Stimulated activated CD4-positive, alpha-beta T cell treated with anti-CD3 and anti-CD28 coated beads, Interleukin-1b, Interleukin-23, amount 100 ng/mL, for 24 hours (primary cell): ENCODE measurements at places on chromosomes 3 and 15.

DNA sequence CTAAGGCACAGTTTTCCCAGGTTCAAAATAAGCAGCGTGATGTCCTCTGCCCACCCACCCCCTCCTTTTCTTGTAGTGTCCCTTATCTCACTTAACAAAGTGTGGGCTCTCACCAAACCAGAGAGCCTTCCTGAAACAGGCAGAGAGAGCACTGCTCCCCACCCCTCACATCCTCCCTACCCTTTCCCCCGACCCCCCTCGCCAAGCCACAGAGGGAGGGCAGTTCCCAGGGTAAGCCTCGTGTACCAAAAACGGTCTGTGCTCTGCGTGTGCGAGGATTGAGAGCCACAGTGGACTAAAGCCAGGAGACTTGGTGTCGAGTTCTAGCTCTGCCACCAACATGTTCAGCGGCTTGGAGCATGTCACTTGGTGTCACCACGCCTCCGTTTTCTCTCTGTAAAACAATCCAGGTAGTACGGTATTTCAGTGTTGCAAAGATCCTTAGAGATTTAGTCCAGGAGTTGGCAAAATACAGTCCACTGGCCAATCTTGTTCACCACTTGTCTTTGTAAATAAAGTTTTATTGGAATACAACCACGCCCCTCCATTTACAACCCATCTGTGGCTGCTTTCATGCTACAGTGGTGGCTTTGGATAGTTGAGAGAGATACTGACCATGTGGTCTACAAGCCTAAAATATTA, 249.9 kb downstream of the OPA1 start:
- DNase-seq, result no peak

DNA sequence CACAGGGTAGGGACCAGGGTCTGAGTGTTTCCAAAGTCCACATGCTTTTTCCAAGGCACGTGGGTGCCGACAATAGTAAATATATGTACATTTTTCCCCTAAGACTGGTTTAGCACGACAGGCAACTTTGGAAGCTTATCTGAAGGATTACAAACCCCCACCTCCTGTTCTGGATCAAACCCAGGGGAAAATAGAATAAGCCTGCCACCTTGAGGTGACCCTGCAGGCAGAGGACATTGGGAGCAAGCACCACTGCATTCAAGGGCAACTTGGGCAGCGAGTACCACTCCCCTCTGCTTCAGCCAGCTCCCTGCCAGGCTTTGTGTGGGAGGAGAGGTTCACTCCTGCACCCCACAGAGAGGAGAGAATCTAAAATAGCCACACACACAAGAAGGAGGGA, 44.8 kb downstream of the KBTBD12 start:
- DNase-seq, result no peak

DNA sequence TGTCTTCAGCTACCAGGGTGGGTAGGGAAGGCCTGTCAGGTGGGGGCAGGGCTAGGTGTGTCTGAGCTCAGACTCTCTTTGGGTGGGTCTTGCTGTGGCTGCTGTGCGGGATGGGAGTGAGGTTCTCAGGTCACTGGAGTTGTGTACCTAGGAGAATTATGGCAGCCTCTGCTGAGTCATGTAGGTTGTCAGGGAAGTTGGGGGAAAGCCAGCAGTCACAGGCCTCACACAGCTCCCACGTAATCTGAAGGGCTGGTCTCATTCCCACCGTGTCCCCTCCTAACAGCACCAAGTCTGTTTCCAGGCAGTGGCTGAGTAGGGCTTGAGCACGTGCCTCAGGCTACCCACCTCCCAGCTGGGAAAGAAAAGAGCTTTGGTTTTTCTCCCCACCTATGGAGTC, 67.0 kb downstream of the CHCHD4 start:
- no peak for DNase-seq

- DNase-seq, result no peak
Measured at GRCh38 chr3:191336833-191337232, 6.5 kb upstream of the UTS2B start.

DNA sequence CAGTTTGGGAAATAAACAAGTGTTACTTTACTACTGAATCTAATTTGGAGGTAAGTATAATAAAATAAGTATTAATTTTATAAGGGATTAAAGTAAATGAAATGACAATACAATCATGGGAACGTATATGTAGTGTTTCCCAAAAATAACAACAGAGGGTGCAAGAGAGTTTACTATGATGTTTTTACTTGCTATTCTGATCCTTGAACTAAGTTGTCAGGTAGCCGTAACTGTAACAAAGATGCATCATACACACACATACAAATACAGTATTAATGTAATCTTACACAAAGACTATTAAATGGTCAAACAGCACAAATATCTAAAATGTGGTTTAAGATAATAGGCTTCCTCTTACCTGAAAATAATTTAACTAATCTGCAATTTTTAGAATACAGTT, 311.4 kb downstream of the TBC1D5 start:
- no peak for DNase-seq

DNA sequence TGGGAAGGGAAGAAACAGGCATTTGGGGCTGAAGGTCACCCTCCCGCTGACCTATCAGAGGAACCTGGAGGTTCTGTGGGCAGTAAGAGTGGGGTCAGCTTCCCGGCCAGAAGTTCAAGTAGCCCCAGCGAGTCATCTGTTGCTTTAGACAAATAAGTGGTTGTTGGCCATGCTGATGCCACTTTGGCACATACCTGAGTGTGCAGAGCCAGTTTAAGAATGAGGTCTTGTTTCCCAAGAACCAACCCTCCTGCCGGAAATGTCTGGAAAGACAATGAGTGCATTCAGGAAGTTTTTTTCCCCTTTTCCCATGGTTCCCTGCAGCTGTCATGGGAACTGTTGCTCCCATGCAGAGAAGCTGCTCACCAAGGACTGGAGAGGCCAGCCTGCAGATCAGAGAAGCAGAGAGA, 166.7 kb downstream of the ZNF621 start:
- no peak for DNase-seq

DNA sequence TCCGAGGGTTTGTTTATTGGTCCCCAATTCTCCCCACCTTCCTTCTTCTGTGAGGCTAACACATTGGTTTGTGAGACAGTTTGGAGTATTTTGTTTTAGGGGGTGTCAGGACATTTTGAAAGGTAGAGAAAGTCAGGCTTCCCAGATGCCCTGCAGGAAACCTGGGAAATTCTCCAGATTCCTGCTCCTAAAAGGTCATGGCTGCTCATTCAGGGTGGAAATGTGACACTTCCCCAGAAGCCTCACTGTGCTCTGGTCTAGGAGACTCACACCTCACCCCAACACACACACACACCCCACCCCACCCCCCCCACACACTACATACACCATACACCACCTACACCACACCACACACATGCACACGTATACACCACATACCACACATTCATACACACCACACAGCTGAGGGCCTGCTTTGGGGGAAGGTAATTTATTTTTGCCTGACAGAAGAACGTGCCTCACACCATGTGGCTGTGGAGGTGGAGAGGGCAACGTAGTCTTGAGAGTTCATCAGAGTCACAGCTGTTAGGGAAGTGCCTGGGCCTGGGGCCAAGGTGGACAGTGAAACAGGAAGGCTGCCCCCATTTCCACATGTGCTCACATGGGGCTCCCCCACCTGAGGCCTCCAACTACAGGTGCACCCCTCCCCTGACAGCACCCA, 40.4 kb upstream of the LIMD1 start:
- DNase-seq, result no peak

DNA sequence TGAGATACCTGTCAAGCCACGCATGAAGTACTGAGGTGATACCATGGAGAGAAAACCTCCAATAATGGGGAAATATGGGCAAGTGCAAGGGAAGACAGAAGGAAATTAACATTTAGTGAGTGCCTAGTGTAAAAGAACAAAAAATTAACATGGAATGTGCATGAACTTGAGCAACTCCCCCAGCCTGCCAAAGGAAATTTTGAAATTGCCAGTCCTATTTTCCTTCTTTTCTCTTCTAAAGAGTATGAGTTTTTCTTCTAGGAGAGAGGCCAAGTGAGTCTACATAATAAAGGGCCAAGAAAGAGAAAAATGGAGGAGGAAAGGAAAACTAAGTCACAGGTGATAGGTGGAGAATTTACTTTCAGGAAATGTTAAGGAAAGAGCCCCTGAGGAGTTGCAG, 602.4 kb upstream of the MDFIC2 start:
- DNase-seq, result no peak

DNA sequence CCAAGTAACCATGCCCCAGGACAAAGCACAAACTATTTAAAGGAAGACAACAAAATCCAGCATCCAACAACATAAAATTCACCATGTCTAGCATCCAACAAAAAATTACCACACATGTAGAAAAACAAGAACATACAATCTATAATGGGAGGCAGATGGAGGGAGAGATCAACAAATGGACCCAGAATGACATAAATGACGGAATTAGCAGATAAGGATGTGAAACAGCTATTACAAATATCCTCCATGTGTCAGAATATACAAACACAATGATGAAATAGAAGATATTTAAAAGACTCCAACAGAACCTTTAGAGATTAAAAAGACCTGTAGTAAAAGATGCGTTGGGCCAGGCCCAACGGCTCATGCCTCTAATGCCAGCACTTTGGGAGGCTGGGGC, 10.8 kb downstream of the LYSMD4 start:
- DNase-seq, result no peak

GRCh38 chr3:171377859-171378258, 82.3 kb downstream of the TNIK start:
- DNase-seq, result no peak

DNA sequence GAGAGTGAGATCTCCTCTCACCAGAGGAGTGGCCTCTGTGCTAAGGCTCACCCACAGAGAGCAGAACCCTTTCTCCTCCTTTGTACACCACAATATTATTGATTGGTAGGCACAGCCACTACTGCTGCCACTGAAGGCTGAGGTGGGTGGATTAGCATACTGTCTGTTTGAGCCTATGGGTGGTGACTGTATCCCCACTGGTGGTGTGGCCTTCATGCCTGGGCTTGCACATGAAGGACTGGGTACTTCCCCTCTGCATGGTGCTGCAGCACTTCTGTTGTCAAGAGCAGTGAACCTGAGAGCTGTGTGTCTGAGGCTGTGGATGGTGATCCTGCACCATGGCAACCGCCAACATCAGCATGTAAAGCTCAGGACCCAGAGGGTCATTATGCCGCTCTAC, 35.7 kb upstream of the NECTIN3 start:
- DNase-seq, result no peak

DNA sequence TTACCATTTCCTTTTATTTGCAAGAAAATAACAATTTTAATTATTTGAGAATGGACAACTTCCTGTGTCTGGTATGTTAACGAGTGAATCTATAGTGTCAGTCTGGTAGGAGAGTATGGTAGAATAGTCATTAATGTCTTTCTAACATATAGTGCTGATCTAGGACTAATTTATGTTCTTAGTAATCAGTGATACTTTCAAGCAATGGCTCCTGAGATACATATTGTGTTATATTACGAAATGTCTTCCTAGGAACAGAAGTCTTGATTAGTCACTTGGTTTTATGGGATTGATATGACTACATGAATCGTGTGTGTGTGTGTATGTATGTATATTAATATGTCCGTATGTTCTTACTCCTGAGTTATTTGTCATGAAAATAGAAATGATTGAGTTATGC, 66.6 kb upstream of the PAQR5 start:
- no peak for DNase-seq

- DNase-seq, result no peak
Measured at GRCh38 chr15:70558406-70559264, 204.7 kb downstream of the UACA start.

GRCh38 chr15:90816401-90817116, 51.8 kb upstream of the FURIN start:
- DNase-seq, result no peak

DNA sequence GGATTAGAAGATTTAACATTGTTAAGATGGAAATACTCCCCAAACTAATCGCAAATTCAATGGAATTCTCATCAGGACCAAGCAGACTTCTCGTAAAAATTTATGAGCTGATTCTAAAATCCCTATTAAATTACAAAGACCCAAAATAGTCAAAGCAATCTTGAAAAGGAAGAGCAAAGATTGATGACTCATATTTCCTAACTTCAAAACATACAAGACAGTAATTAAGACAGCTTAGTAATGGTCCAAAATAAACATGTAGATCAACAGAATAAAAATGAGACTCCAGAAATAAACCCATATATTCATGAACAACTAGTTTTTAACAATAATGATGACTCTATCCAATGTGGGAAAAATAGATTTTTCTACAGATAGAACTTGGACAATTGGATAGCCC, 148.7 kb downstream of the SI start:
- no peak for DNase-seq

DNA sequence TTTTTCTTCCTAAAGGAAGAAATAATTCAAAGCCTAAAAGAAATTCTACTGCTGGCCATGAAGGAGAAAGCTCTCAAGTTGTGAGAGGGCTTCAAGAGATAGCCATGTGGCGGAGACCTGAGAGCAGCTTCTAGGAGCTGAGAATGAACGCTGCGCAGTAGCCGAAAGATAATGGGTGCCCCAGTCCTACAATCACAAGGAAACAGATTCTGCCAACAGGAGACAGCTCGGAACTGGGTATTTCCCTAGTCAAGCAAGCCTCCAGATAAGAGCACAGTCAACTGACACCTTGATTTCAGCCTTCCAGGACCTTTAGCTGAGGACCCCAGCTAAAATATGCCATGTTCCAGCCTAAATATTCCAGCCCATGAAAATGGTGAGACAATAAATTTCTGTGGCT, 824.1 kb downstream of the FHIT start:
- no peak for DNase-seq

- DNase-seq, result no peak
Measured at GRCh38 chr3:157436583-157437291, at the start of gene PTX3. TSS of gene PTX3 (plus strand) at chr3:157436850. CDS start at chr3:157436934, 84 bp downstream.

GRCh38 chr3:11739706-11740105, 96.0 kb upstream of the VGLL4 start:
- no peak for DNase-seq
